Omental fat pad (tissue), 4 donors: ENCODE measurements at places on chromosomes 5 and 9. TPM values are rescaled to one million over a fixed set of nuclear protein-coding genes. Genes with fewer than 3 reads are reported as not detected.

GRCh38 chr5:88675708-88676636 lies 207.0 kb downstream of the MEF2C start:
- no peak for DNase-seq

DNA sequence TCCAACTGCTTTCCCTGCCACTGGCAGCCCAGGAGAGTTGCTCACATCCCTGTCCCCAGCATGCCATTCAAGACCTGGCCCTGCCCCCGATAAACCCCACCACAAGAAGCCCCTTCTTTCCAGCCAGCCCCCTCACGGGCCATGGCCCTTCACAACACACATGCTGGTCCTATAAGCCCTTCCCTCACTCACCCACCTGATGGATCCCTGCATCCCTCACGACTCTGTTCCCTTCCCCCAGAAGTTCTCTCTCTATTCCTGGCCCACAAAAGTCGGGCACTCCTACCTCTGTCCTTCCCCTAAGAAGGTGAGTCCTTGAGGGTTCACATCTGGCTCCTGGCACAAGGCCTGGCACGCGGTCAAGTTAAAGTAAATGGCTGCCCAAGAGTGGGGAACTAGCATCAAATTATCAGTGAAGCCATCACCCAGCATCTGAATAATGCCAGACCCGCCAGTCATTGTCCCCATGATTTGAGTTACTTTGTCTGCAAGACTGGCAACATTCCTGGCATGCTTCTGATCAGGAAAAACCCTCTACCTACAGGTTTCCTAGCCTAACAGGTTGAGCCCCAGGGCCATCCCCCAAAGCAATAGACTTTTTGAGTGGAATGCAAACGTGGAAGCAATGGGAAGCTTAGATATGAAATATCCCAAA lies 65.9 kb downstream of the CRB2 start:
- DNase-seq, result no peak

DNA sequence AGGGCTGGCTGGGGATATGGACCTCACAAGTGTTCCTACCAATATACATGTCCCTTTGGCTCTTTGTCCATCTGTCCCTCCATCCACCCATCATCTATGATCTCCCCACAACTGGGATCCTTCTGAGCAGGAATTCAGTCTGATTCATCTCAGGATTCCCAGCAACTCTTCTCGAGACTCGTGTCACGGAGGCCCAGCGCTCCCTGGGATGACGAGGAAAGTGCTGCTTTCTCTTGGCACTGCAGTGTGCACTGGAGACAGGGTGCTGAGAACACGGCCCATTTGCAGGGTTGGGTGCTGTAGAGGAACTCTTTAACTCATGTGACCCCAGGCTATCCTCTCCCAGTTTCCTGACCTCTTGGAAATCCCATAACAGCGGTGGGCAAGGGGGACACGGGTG lies 72.9 kb downstream of the ANGPTL2 start:
- DNase-seq, result no peak

DNA sequence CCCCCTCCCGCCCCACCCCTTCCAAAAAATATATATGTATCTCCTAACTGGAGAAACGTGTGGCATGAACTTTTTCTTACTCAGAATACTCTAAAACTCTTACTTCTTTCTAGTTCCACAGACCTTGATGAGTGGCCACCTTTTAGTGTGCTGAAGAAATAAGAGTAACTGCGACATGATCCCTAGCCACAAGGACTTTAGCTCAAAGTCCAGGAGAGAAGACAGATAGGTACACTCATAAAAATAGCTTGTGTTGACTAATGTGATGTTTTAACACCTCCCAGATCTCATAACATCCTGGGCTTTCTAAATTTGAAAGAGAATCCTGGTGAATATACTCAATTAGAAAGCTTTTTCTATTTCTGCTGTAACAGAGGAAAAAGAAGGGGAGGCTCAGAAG lies 1005.0 kb upstream of the DMAC1 start:
- no peak for DNase-seq

DNA sequence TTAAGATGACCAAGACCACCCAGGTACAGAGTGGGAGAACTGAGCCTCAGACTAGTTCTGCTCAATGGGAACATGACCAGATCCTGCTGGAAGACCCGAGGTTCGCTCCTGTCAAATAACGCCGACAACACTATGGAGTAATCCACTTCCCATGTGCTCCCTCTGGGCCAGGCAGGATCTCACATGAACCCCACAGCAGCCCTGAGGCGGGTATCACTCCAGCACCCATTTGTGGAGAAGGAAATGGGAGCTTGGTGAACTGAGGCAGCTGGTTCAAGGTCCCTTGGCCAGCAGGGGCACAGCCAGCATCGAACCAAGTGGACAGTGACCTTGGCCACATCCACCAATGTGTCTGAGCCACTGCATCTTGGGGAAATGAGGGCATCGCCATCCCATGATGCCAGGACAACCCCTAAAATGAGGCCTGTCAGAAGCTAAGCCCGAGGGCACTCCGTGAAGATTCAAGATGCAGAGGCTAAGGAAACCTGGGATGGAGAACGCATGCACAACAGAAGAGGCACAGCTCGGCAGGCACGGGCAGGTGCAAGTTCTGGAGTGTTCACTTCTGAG lies 8.5 kb downstream of the ANKS6 start:
- no peak for DNase-seq

DNA sequence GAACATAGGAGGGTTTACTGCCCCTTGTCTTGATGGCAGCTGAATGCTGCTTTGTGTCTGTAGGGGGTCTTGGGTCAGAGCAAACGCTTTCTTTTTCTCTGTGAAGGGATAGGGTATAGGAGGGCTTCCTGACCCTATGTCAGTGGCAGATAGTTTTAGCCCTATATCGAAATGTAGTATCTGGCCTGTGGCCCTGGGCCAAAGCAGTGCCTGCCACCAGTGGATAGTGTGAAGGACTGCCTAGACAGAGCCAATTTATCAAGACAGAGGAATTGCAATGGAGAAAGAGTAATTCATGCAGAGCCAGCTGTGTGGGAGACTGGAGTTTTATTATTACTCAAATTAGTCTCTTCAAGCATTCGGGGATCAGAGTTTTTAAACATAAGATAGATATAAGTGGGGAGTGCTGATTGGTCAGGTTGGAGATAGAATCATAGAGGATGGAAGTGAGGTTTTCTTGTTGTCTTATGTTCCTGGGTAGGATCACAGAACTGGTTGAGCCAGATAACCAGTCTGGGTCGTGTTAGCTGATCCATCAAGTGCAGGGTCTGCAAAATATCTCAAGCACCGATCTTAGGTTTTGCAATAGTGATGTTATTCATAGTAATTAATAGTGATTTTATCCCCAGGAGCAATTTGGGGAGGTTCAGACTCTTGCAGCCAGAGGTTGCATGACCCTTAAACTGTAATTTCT lies 178.5 kb downstream of the GDNF start:
- DNase-seq, result no peak

GRCh38 chr5:59847586-59847985 lies 45.9 kb downstream of the PDE4D start:
- DNase-seq, result no peak

DNA sequence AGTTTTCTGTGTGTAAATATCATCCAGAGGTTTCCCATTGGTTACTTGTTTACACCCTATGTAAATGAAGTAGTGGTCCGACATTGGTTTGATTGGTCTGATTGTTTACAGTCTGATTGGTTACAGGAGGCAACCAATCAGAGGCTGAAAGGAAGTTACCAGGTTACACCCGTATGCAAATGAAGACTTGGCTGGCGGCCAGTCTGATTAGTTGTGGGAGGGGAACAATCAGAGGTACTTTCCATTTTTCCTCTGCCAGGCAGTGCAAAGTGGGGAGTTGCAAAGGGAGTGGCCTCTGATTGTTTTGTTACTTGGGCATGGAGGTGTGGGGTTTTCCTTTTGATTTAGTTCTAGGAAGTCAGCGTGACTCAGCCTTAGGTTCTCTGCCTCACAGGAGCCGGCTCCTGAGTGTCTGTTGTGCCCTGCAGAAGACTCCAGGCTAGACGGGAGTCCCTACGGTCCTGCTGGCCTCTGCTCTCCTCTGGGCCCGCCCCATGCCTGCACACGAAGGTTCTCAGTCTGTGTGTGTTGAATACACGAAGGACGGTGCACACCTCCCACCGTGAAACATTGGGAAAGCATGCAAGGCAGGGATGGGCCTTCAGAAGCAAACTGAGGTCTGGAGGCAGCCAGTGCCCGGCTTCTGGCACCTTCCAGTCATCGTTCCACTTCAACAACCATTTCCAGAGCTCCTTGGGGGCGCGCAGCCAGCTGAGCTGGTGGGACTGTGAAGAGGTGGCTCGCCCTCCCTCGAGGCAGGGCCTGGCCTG lies 42.9 kb downstream of the OLFM1 start:
- DNase-seq, result no peak

DNA sequence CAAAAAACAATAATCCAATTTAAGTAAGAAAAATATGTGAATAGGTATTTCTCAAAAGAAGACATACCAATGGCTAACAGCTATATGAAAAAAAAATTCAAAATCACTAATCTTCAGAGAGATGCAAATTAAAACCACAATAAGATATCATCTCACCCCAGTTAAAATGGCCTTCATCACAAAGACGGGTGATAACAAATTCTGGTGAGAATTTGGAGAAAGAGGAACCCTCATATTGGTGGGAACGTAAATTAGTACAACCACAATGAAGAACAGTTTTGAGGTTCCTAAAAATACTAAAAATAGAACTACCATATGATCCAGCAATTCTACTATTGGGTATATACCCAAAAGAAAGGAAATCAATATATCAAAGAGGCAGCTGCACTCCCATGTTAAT lies 94.3 kb downstream of the TMEM167A start:
- no peak for DNase-seq

- no peak for DNase-seq
Measured at GRCh38 chr5:43390471-43390870, 21.7 kb downstream of the CCL28 start.

GRCh38 chr5:52328220-52328806 lies 459.4 kb upstream of the ITGA1 start:
- no peak for DNase-seq

GPR21 gene
- total RNA-seq, result 2.3 TPM

CENPK gene
- 1.4 TPM for total RNA-seq
